Activated CD4-positive, alpha-beta memory T cell treated with anti-CD3 and anti-CD28 coated beads for 36 hours (primary cell): ENCODE measurements at places on chromosomes 3 and 15. TPM values are rescaled to one million over a fixed set of nuclear protein-coding genes. Genes with fewer than 3 reads are reported as not detected.

GRCh38 chr15:88641959-88642452, 3.2 kb downstream of the ISG20 start:
- DNase-seq, result no peak

The HGD gene
- total RNA-seq, result 0.12 TPM

- DNase-seq, result peak; percentile 2
Measured at GRCh38 chr3:38133557-38134405, 3.1 kb downstream of the ACAA1 start.

The PPP1R2 gene
- 101 TPM for total RNA-seq

DNA sequence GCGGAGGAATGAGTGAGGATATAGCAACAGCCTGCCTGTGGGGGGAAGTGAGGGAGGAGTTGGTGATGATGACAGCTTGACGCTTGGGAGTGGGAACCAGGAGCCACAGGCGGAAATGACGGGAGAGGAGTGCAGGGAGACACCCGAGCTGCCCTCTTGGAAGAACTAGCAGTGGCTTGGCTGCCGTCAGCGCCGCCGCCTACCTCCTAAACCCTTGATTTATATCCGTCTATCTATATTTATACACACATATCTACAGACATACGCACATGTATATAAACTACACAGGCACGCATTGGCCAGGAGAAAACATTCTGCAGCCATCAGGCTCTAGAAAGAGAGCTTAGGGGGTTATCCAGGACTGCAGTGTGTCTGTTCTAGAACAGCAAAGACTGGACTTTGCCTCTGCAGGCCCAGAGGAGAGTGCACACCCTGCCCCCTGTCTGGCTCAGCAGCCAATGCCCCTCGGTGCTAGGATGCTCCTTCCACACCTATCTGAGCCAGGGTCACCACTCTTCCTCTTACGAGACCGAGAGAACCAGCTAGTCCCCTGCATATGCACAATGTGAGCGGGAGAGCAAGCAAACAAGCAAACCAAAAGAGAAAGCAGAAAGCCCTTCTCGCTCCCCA, 45.3 kb upstream of the MAGEF1 start:
- no peak for DNase-seq

GRCh38 chr15:73897441-73898261, 24.3 kb downstream of the TBC1D21 start:
- peak; percentile 82 for DNase-seq

The LRRC34 gene
- total RNA-seq, result 2.8 TPM

- no peak for DNase-seq
Measured at GRCh38 chr3:71680603-71681002, 44.6 kb downstream of the EIF4E3 start.

DNA sequence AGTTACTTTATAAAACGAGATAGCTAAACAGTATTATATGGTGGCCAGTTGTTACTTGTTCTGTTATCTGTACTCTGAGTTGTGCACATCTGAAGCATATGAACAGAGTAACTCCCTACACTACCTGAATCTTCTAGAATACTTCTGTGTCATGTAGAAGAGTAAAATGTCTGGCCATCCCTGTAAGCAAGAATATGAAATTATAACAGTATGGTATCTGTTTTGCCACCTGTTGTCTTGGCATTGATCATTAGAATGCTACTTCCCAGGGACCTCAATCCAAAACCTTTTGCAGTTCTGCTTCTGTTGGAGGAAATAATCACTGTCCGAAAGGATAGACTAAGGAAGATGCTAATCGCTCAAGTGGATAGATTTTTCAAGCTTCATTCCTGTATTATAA, 1.9 kb downstream of the TEX9 start:
- DNase-seq, result no peak

DNA sequence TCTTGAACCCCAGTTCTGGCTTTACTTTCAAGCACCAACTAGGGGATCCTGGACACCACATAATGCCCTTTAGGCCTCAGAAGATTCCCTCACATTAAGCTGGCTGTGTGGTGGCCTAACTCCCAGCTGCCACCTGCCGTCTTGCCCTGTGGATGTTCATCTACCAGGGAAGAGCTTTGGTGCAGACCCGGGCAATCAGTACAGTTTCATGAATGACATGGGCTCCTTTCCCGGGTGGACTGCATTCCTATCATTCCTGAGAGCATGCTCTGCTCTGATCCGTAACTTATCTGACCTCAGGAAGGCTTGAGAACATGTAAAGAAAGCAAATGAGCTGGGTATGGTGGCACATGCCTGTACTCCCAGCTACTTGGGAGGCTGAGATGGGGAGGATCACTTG, 50.0 kb upstream of the GSK3B start:
- no peak for DNase-seq

GRCh38 chr3:57157545-57157944, 7.6 kb downstream of the IL17RD start:
- DNase-seq, result no peak

The EBLN2 gene
- total RNA-seq, result 6.0 TPM

DNA sequence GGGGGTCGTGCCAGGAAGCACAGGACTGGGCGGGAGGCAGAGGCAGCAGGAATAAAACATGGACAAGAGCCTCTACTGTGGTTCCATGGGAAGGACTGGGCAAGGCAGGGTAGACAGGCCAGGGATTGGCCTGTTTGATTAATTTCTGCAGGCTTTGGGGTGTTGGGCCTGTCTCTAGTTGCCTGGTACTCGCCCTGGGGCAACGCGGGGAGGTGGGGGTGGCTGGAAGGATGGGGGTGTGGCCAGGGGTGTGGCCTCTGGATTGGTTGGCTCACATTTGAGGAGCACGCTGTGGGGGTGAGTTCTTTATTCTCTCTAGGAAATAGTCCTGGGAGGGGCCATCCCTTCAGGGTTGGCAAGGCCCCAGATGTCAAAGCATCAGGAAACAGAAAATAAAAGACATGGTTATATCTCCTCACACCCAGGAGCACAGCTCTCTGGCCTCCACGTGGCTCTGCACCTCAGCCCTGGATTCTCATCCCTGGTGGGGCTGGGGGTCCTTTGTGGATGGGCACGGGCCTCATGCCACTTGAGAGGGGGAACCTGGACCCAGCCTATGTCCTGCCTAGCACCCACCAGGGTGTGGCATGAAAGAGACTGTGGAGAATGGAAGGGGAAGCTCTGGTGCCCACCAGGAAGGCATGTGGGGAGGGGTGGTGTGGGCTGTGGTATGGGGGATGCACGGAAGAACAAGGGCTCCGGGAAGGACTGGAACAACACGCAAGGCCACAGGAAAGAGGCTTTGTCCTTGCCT, 223.0 kb upstream of the LYSMD4 start:
- no peak for DNase-seq

DNA sequence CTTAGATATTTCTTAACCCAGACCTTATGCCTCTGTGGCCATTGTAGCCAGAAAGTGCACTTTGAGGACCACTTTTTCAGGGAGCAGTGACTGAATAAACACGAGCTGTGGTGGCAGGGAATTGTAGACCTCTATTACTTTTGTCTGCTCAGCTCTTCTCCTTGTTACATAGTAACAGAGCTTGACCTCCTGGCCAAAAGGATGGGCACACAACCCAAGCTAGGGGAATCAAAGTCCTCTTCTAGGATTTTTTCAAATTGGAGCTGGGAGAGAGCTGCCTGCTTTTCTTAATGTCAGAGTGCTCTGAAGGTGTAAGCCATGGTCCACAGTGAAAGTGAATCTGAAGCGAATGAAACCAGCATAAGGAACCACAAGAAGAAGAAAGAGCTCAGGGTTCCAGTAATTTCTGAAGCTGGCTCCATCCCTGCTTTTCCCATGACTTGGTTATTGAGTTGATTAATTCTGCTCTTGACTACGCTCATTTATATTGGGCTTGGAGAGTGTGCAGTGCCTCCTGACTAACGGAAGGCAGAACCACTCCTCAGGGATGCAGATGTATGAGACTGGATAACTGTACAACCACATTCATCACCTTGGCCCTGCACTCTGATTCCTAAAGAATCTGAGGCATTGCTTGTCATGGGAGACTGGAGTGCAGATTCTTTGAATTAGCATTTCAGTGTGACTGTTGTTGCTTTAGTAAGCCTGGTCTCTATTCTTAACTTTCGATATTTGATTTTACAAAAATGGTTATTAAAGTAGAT, 60.9 kb downstream of the TLNRD1 start:
- no peak for DNase-seq

DNA sequence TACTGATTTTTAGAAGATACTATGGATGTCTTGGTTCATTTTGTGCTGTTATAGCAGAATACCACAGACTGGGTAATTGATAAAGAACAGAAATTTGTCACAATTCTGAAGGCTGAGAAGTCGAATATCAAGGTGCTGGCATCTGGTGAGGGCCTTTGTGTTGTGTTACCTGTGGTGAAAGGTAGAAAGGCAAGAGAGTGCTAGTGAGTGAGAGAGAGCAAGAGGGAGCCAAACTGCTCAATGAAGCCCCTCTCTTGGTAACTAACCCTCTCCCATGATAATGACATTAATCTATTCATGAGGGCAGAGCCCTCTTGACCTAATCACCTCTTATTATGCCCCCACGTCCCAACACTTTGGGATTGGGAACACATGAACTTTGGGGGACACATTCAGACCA, 31.3 kb downstream of the PDCD6IP start:
- DNase-seq, result no peak

DNA sequence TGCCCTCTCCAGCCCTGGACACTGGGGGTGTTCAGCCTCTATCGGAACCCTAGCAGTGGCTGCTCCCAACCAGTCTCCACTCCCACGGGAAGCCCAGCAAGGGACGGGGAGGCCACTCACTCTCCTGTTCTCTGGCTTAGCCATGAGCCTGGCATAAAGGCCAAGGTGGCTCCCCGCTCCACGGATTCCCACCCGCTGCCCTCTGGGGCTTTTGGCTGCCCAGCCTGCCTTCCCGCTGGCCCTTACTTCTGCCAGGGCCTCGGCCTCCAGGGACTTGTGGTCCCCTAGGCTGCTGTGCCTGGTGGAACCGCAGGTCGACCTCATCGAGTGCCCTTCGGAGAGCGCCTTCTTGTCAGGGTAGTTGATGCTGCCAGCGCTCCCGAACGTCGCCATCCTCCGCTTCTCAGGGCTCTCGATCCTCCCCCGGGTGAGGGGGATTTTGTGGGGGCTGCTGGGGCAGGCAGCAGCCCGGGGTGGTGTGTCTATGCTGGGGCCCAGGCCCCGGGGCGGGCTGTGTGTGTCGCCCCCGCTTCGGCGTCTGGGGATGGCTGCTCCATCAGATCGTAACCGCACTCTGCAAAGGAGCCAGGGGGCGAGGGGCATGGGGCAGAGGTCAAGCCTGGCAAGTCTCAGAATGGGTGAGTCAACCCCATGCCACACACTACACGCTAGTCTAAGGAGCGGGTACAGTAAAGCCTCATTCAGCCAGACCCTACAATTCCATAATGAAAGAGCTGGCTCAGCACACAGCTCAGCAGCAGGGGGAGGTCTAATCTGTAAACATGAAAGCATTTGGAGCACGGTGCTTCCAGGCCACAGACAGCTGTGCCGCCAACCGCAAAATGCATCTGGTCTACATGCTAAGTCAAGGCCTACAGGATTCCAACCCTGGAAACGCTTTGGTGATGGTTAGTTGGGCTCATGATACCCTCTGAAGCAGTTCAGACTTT, 27.3 kb upstream of the RAD18 start:
- no peak for DNase-seq

The TGM5 gene
- total RNA-seq, result not detected

DNA sequence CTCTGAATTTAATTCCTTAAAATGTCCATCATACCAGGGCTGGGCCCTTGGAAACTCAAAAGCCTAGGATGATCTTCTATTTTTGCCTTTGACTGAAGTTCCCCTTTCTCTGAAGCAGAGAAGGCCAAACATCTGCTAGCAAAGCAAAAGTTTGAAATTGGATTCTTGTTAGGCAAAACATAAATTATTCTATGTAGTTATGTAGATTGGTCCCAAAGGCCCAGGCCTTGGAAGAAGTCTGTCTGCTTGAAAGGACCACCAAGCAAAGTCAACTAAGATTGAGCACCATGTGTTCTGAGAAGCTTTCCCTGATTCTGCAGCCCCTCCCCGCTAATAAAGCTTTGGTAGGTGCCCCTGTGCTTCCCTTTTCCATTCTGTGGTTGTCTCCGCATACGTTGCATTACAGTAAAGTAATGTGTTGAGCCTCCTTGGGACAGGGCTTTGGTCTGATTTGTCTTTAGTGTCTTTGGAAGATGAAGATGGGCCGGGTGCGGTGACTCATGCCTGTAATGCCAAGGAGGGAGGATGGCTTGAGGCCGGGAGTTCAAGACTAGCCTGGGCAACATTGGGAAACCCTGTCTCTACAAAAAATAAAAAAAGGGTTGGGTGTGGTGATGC, 56.4 kb downstream of the RPL39L start:
- DNase-seq, result no peak

The NUTM1 gene
- not detected for total RNA-seq

- DNase-seq, result no peak
Measured at GRCh38 chr3:14199641-14200040, 21.0 kb downstream of the LSM3 start.

DNA sequence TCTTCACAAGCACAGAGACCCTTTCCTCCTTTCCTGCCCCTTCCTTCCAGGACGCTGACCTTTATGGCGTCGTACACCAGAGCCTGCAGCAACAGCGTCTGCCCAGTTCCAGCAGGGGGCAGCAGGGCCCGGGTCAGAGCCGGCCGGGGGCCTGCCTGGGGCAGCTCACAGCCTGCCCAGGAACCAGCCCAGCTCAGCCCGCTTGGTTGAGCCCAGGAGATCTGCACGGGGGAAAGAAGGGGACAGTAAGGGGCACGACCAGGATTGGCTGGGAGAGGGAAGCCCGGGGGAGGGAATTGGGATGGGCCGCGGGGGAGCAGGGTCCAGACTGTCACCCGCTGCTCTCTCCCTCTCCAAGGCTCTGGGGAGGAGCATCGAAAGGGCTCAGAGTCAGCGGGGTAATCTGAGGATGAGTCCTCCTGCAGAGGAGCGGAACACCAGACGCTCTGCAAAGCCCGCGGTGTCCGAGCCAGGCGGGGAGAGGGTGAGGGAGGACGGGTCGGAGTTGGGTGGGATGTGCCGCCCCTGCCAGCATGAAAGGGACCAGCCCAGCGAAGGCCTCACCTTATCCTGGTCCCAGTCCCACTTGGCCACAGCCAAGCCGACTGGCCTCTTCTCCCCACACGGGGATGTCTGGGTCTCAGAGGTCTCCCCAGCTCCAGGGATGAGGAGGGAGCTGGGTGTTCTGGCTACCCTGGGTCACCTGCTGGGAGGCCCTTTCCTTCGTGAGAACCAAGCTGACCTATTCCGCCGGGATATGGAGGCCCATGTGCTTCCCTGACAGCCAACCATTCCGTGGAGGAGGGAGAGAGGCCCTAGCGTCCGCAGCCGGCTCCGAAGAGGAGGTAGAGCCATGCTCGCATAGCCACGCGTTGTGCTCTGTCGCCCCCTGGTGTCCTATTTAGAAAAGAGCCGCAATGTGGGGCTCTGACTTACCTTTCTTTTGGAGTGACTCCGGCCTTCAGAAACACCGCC, 7.4 kb upstream of the IGDCC3 start:
- DNase-seq, result peak; percentile 89

The SYNPR gene
- not detected for total RNA-seq

GRCh38 chr3:53256704-53257055, 858 bp upstream of the TKT start:
- DNase-seq, result no peak

DNA sequence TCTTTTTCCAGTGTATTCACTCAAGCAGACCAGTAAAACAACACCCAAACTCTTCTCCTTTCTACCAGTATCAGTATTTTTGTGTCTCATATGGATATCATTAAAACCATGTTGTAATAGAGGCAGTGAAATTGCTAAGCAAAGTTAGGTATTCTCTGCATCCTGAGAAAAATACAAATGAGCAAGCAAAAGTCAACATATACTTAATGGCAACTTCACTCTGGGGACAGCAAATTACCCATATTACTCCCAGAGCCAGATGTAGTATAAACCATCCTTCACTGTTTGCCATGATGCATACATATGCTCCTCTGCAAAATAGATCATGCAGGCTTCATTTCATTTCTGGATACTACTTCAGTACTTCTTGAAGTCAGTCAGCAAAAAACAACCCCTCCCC, 22.1 kb downstream of the UBA5 start:
- no peak for DNase-seq
